ENCODE measurements at places on chromosomes 16 and 17.
A peak's percentile ranks its signal among the peaks of the same experiment; 100 is the strongest.

GRCh38 chr17:59355702-59356325, 24.4 kb downstream of the YPEL2 start:
- DNase-seq: no peak

DNA sequence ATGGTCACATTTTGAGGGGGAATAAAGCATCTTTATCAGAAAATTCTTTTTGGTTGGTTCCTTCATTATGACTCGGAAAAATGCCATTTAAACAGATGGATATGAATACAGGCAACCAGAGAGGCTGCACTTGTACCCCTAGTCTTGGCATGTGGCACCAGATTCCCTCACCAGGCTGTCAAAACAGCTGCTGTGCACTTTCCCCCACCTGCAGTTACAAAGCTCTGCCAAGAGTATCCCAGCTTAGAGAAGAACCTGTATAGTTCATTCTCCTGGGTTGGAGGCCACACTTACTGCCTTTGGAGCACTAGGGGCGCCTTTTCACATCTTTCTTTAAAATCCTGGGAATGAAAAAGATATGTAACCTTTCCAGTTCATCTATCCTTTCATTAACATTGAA, 190.3 kb downstream of the KIF2B start:
- DNase-seq: no peak

DNA sequence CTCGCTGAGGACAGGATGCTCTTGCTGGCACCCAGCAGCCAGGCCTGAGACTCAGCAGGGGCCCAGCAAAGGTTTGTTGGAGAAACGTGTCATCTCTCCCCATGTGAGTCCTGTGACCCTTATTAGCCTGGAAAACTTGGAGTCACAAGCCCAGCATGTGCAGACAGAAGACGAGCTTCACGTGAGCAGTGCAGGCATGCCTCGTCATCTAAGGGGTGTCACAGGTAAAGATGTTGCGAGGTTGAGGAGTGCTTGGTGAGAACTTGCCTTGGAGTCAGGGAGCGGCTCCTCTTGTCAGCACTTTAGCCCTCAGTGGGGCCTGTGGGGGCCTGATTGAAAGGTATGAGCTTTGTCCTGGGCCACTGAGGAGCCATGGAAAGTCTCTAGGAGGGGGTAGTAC, 2.1 kb upstream of the CTRL start:
- no peak for DNase-seq

DNA sequence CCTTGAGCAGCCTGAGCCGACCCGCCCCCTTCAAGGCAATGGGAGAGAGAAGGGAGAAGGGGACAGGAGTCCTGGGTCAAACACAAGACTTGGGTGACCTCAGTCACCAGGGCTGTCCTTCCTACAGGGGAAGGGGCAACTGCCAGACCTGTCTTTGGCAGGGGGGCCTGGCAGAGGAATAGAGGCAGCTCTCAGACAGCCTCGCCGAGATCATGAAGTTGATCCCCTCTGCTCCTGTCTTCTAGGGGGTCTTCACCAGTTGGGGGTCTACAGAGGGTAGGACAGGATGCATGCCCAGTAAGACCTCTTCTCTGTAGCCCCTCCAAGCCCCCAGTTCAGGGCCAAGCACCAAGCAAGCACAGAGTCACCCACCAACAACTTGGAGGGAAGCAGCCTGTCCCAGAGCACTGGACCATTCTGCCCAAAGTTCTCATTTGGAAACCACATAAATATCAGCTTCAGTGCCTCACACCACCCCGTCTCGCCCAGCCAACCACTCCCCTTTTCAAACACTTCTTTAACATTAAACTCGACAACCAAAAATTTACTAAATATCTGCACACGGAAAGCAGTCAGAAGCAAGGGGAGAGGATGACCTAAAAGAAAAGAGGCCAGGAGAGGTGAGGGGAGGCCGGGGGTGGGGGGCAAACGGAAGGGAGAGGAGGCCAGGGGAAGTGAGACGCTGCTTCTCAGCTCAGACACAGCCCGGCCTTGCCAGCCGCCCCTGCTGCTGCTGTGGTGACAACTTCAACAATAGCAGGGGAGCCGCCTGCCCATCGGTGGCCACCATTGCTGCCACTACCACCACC, 7.7 kb downstream of the DOK4 start:
- no peak for DNase-seq

DNA sequence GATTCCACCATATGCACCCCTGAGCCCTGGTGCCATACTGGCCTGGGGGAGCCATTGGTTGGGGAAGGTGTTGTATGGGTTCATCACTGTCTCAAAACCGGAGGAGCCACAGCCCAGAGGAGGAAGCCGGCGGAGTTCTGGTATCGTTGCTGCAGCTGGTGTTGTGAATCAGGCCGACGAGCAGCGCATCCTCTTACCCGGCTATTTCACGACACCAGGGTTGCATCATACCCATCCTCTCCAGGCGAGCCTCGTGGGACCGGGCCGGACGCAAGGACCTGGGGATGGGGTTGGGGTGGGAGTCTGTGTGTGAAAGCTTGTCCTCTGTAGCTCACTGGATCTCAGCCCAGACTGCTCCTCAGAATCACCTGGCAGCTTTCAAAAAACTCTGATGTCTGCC, 6.6 kb upstream of the SLC12A3 start:
- DNase-seq: peak; percentile 93

DNA sequence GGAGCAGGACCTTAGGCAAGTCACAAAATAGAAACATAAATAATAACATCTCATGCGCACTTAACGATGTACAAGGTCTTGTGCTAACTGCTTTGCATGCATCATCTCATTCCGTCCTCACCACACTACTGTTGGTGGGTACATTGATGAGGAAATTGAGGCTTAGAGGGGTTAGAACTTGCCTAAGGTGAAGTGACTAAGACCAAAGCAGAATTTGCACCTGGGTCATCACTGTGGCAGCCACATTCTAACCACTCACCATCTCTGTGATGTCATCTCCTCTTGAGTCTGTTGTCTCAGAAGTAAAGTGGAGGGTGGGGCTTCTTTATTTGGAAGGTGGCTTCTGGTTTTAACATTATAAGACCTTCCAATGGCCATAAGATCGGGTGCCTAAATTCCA, 20.4 kb upstream of the TRIM25 start:
- peak; percentile 44 for DNase-seq

DNA sequence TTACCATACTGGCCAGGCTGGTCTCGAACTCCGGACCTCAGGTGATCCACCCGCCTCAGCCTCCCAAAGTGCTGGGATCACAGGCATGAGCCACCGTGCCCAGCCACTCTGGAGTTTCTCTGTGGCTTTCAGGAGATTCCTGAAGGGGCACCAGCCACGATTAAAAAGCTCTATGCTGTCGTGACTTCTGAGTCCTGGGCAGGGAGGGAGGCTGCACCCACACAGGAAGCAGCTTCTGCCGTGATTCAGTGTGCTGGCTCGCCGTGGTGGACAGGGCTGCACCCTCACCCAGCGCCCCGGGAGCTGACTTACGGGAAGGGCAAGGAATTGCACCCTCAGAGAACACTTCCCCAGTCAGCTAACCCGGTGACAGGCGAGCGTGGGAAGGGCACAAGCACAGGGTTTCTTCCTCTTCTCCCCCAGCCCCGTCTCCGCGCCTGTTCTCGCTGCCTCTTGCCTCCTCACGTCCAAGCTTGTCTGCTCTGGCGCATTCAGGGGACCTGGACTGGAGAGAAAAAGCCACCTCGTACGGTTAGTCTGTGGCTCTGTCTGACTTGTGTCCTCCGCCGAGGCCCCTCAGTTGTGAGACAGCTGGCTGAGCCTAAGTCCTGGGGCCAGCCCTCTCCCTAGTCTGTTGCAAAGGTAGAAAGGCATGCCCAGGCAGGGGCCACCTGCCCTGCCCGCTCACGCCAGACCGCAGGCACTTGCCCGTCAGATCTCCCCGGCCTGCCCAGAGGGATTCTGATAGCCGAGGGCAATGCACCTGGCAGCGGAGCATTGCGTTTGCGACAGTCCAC, 145.0 kb downstream of the SEC14L1 start:
- DNase-seq: peak; percentile 68

DNA sequence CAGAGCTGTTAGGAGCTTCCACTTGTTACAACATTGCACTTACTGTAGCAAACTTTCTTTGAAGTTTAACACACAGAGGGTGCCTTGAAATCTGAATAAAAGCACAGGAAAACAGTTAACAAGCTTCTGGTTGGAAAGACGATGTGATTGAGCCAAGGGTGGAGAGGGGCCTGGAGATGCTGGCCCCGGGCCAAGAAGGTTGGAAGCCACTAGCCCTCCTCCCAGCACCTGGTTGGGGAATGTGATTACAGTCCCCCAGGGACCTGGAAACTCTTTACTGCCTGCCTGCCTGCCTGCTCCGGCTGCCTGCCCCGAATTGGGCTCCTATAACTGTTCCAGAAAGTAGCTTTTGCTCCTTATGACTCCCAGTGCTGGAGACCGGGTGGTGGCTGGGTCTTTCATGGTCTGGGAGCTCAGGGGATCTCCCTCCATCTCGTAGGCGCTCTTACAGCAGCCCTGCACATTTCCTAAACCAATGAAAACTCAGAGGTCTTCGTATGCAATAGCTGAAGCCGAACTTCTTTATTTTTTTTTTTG, 48.0 kb upstream of the ZFHX3 start:
- DNase-seq: no peak

GRCh38 chr16:80459331-80459777, 81.4 kb upstream of the DYNLRB2 start:
- no peak for DNase-seq

- no peak for DNase-seq
Measured at GRCh38 chr16:52581530-52581929, 34.6 kb upstream of the TOX3 start.

DNA sequence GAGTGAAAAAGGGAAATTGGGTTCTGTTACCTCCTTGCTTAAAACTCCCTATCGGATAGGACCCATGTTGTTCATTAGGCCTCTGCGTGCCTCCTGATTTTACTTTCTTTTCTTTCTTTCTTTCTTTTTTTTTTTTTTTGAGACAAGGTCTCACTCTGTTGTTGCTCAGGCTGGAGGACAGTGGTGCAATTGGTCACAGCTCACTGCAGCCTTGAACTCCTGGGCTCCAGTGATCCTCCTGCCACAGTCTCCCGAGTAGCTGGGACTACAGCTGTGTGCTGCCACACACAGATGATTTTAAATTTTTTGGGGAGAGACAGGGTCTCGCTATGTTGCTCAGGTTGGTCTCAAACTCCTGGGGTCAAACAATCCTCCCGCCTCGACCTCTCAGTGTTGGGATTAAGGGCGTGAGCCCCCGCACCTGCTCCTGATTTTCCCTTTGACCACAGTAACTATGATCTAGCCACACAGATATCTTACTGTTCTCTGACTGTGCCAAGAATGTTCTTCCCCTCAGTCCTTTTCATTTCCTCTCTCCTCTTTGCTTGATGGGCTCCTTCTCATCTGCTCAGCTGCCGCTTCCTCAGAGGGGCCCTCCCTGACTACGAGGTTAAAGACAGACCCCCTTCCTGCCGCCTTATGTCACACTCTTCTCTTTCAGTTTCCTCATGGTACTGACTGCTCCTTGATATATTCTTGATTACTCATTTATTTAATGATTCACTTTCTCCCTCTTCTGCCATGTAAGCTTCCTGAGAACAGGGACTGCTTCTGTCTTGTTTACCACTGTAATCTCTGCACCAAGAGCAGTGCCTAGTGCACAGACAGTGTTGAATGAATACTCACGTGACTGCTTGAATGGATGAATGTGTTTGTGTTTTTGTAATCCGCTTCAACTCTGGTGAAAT, 44.3 kb downstream of the LCMT1 start:
- peak; percentile 14 for DNase-seq

GRCh38 chr17:54876656-54877195, 23.9 kb upstream of the TOM1L1 start:
- DNase-seq: no peak

GRCh38 chr17:57284984-57285646, 28.8 kb downstream of the MSI2 start:
- DNase-seq: peak; percentile 84

GRCh38 chr16:89280546-89281188, 63.2 kb downstream of the ZNF778 start:
- no peak for DNase-seq

GRCh38 chr16:1794221-1794871, 841 bp upstream of the IGFALS start:
- no peak for DNase-seq

DNA sequence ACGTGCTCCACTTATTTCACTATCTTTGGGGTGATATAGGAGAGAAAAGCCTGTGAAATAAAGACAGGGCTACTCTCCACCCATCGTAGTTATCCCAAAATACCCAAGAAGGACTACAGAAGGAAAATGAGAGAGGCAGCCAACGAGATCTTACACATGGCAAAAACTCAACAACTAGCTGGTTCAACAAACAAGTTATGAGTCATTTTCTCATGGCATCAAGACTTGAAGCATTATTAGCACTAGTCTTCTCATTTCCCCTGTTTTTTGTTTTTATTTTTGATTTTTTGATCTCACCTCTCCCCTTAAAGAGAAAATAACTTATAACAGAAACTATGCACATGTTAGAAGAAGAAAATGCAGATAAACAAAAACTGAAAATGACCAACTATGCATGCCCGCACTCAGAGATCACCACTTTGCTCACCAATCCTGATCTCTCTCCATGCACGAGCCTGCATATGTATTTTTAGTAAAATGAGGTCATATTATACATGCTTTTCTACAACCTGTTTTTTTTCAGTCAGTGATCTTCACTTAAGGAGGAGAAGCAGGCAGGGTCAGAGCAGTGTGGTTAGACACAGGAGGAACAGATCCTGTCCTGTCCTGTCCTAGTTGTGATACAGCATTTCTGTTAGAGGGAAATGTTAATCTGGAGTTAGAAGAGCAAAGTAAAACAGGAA, 22.8 kb downstream of the FAM117A start:
- DNase-seq: peak; percentile 91

DNA sequence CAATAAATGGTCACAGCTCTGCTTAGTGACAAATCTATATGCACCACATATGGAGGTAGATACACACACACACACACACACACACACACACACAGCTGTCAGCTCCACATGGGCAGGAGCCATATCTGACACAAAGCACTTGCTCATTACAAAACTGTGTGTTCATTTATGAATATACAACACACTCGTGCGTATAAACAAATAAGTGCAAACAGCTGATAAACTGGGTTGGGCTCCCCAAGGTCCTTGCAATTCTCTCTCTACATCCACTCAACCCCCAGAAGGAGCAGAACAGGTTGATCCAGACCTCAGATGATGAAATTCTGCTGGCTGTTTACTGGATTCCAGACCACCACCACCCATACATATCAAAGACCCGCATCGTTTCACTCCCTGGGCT, 140.7 kb downstream of the XYLT1 start:
- no peak for DNase-seq

- peak; percentile 48 for DNase-seq
Measured at GRCh38 chr17:36057911-36058310, 6.2 kb upstream of the CCL18 start.

DNA sequence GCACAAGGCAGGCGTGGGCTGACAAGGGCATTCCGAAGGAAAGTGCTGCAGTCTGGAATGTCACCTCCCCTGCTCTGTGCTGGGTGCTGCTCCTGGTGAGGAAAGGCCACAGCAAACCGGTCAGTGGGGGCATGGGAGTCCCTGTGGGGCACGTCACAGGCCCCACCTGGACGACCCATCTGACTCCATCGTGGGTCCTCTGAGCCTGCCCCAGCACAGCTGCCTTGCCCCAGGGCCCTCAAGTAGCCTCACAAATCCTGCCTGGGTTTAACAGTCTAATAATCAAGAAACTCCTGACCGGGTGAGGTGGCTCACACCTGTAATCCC, 2.8 kb upstream of the MYO15B start:
- DNase-seq: no peak
